ENCODE measurements at places on chromosomes 5 and 9.
A peak's percentile ranks its signal among the peaks of the same experiment; 100 is the strongest.

- DNase-seq: peak; percentile 36
Observed at GRCh38 chr5:56480705-56481427, 247.7 kb upstream of the ANKRD55 start.

GRCh38 chr5:127404190-127404589 lies 113.2 kb upstream of the PRRC1 start:
- DNase-seq: no peak

- DNase-seq: peak; percentile 66
Observed at GRCh38 chr9:135887585-135888050, 19.7 kb downstream of the CAMSAP1 start.

GRCh38 chr9:129434187-129434586 lies 186.7 kb downstream of the C9orf50 start:
- no peak for DNase-seq

DNA sequence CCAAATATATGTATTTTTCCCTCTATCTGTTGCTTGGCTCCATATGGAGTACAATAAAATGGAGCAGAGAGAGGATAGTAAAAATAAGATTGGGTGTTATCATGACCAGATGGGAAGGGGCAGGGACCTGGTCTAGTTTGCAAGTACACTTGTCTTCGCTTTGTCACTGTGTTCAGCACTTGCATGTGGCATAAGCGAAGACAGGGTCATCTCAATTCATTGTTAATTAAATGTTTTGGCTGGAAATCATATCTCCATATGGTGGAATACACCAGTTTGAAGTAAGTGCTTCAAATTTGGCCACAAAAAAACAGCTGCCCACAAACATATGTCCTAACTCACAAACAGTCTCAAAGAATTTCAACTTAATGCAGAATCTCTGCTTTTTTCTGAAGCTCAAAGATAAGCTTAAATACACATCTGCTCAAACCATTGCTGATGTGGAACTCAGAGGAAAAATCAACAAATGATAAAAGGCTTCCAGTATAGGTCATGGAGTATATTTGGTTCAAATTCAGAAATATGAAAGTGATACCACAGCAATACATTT lies 865.4 kb downstream of the TLE4 start:
- no peak for DNase-seq
